ENCODE measurements at places on chromosomes 12 and 14.

GRCh38 chr14:61381553-61381952 lies 60.2 kb downstream of the PRKCH start:
- DNase-seq, result no peak

- DNase-seq, result no peak
Observed at GRCh38 chr12:65126482-65126881, 5.4 kb upstream of the WIF1 start.

GRCh38 chr14:94237983-94238382 lies 55.1 kb downstream of the SERPINA10 start:
- no peak for DNase-seq

DNA sequence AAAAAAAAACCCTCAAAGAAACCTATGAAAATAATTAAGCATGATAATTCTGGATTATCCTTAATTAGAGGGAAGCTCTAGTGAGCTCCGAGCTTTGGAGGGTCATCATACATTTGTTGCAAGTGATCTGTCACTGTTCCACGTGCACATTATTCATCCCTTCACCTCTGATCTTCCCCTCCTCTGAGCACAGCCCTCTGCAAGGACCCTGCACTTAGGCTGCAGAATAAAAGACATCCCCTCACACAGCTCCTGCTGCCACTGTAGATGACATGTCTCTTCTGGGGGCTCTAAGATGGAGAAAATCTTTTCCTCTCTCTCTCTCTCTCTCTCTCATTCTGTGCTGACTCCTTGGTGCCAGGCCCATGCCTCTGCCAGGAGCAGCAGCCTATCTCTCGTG lies 300.4 kb downstream of the EGLN3 start:
- no peak for DNase-seq

- no peak for DNase-seq
Observed at GRCh38 chr14:51501746-51502145, 150.0 kb upstream of the FRMD6 start.

- no peak for DNase-seq
Observed at GRCh38 chr14:100538351-100539002, 48.7 kb downstream of the BEGAIN start.

DNA sequence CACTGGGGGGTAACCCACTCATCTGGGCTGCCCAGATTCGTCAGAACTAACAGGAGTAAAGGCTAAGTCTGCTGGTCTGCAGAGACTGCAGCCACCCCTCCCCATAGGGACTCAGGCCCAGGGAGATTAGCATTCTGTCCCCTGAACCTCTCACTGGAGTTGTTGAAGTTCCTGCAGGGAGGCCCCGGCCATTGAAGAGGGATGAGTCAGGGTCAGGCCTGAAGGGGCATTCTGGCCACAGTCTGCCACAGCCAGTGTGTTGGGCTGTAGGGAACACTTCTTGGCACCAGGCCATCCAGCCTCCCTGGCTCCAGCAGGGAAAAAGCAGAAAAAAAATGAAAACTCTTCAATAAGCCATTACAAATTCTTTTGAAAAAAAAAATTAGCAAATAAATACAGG lies 35.3 kb downstream of the KLRK1 start:
- no peak for DNase-seq

DNA sequence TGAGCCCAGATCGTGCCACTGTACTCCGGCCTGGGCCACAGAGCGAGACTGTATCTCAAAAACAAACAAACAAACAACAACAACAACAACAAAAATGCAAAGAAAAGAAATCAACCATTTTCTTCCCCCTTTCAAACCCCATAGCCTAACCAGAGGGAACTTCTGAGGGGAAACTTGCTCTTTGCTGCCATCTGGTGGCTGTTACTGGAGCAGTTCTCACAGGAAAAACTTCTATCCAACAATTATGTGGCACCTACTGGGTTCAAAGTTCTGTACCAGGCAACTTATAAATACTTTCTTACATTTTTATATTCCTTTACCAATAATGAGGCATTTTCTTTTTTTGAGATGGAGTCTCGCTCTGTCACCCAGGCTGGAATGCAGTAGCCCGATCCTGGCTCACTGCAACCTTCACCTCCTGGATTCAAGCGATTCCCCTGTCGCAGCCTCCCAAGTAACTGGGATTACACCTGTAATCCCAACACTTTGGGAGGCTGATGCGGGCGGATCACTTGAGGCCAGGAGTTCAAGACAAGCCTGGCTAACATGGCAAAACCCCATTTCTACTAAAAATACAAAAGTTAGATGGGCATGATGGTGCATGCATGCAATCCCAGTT lies 50.9 kb upstream of the BICDL1 start:
- peak; percentile 54 for DNase-seq

DNA sequence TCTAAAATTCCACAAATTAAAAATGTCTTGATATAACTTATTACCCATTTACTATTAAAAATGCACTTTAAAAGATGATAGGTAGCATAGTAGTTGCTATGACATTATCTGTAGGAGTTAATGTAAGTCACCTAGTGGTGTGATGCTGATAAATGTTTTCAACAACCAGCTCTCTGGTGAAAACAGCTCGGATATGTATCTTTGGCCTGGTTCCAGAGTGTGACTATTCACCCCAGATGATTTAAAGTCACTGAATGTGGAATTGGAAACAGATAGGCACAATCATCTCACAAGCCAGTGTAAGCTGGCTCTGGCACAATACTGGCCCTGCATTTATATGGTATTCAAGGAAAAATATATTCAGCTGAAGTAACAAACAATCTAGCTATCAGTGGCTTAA lies 9.2 kb upstream of the CCDC196 start:
- no peak for DNase-seq

GRCh38 chr12:75489187-75489586 lies 8.6 kb downstream of the GLIPR1 start:
- no peak for DNase-seq

DNA sequence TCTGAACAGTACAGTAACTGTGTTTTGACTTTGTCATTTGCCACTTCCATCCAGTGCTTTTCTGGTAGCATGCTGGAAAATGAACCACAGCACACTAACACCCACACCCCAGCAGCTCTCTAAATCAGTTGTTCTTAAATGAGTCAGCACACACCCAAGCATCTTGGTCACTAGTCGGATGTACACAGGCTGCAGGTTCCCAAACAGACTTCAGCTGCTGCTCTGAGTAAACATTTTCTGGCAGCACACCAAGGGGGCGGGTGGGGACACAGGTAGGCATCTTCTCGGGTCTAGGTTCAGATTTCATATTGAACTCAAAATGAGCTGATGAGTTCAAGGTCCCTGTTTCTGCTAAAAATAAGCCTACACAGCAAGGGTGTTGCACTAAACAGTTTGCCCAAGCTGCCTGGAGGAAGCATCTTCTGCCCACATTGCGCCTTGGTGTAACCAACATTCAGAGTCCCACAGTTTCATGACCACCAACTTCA lies 39.8 kb downstream of the IFNG start:
- DNase-seq, result peak; percentile 54

GRCh38 chr12:24135158-24135850 lies 185.8 kb upstream of the SOX5 start:
- no peak for DNase-seq

DNA sequence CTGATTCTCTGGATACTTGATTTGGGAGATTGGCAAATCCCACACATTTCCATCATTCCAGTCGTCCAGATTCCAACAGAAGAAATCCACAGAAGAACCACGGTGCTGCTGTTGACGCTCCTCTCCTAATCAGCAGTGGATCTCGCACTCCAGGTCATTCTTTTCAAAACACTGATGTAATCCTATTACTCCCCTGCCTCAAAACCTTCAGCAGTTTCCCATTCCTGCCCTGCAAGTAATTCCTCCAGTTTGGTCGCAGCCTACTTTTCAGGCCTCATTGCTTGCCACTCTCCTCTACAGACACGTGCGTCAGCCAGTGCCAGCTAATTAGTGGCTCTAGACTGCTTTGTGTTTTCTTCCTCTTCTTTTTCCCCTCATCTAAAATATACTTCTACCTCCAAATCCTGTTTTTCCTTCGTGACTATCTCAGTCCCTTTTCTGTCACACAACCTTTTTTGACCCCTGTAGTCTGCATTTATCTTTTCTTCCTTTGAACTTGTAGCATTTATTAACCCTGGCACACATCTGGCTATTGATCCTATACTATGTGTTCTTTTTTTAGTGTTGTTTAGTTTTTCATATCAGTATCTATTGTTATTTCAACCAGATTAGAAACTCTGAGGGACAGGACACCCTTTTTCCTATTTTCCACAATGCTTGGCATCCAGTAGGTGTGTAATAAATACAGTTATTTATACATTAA lies 36.8 kb downstream of the PRORP start:
- no peak for DNase-seq

DNA sequence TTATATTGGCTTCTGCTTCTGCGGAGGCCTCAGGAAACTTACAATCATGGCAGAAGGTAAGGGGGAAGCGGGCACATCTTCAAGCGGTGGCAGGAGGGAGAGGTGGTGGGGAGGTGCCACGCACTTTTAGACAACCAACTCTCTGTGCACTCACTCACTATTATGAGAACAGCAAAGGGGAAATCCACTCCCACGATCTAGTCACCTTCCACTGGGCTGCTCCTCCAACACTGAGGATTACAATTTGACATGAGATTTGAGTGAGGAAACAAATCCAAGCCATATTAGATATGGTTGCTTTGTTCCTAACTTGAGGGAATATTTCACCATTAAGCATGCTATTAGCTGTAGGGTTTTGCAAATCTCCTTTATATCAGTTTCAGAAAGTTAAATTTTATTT lies 80.3 kb downstream of the UNC79 start:
- no peak for DNase-seq

DNA sequence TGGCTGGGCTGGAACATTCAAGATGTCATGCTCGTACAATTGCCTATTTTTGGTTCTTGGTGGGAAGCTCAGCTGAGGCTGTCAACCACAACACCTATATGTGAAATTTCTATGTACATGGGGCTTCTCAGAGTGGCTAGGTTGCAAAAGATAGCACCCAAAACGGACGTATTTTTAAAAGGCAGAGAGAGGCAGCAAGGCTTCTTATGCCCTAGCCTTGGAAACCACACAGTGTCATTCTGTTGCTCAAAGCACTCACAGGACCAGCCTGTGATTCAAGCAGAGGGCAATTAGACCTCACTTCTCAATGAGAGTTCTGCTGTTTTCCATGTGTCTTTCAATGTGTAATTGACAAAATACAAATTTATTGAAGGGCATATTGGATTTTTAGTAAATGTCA lies 134.0 kb downstream of the GXYLT1 start:
- no peak for DNase-seq

- no peak for DNase-seq
Observed at GRCh38 chr12:44184499-44185206, 348.8 kb downstream of the TMEM117 start.

DNA sequence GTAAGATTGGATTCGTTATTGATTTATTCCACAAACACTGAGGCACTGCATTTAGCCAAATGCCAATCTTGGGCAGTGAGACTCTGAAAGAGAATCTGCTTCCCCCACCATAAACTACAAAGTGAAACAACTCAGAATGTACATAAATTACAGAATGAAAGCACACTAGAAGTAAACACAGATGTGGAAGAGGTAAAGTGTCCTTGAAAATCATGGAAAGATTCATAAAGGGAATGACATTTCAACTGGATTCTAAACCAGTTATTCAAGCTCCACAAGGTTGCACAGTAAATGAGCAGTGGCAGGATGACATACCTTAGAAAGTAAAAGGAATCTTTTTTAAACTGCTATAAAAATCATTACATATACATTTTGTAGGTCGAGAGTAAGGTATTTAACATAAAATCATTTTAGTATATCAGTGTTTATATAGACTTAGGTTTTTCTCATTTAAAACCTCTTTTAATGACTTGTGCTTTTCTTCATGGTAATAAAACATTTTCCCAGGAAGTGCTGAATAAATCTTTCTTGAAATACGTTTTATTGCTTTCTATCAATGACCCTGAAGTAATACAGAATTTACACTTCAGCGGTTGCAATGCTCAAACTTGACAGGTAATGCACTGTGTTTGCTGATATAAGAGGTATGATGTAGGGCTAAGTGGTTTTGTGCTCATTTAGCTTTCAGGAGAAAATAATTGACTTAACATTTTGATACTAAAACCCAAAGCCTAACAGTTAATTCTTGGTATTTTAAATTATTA lies 270.6 kb downstream of the NAV3 start:
- DNase-seq, result no peak

- DNase-seq, result no peak
Observed at GRCh38 chr14:65012353-65012752, 25.7 kb downstream of the FNTB start.

- DNase-seq, result peak; percentile 66
Observed at GRCh38 chr14:54902521-54903420, at the start of gene GCH1. Gene GCH1, minus strand, starts transcription at chr14:54902826. Its CDS starts 163 bp downstream, at chr14:54902663.

GRCh38 chr14:35433826-35434225 lies 29.3 kb upstream of the NFKBIA start:
- DNase-seq, result no peak

DNA sequence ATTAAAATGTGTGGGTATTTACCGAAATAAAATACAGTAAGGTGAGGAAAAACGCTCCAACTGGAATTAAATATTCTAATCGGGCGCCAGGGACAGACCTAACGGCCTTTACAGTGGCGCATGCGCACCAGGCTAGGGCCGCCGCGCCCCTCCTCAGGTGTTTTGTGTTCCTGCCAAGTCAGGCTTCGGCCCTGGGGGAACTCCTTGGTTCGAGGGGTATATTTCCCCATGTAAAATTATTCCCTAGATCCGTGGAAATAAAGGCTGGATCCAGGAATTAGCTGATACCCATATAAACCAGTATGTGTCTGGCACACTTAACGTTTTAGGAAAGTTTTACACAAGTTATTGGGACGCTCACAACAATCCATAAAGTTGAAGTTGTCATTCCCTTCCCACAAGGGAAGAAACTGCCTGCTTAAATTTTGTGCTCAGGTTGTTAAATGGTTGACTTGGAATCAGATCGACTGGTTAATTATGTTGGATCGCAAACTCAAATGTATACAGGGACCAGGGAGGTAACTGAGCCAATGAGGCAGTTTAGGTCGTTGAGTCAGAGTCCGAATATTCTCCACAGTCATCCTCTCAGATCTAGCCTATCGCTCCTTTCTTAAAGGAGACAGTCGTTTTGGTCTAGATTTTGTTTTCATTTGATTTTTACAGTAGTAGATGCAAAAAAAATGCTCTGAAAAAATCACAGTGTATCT lies 621 bp upstream of the ANAPC7 start:
- peak; percentile 61 for DNase-seq

DNA sequence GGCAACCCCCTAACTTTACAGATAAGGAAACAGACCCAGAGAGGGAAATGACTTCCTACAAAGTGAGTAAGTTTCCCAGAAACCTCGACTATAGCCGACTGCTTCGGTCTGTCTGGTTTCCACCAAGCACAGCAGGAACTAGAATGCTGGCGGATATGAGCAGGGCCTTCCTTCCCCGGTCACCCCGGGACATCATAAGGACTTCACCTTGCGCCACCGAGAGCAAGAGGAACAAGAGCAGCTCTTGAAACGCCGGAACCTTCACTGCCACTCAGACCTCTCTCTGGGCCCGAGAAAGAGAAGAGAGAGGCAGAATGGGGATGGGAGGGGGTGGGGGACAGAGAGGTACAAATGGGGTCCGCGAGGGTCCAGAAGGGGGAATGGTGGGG lies 29.4 kb upstream of the GPR68 start:
- DNase-seq, result no peak
